A549 treated with RU486 at 1 μM for 4 hours (cell line): ENCODE measurements at places on chromosomes 13 and 19. TPM values are rescaled to one million over a fixed set of nuclear protein-coding genes. Genes with fewer than 3 reads are reported as not detected.

ATP4B gene
- not detected in 5 replicates for total RNA-seq

C1QTNF9 gene
- not detected in 5 replicates for total RNA-seq

NCR1 gene
- total RNA-seq = not detected in 5 replicates

ZNF888 gene
- total RNA-seq = 0.02 TPM in 1 of 5 replicates, not detected in the others

CERS4 gene
- total RNA-seq = 2.6 to 3.0 TPM (median 2.8 TPM) in 5 replicates

ZNF99 gene
- total RNA-seq = not detected in 5 replicates

HNRNPUL1 gene
- 289 to 322 TPM (median 318 TPM) in 5 replicates for total RNA-seq

ZNF610 gene
- 0.06 TPM in 1 of 5 replicates, not detected in the others for total RNA-seq

ETV2 gene
- 1.4 to 2.8 TPM (median 2.2 TPM) in 5 replicates for total RNA-seq

N4BP2L1 gene
- total RNA-seq = 0.29 to 0.88 TPM (median 0.57 TPM) in 5 replicates

ATP1A3 gene
- total RNA-seq = 3.5 to 5.7 TPM (median 5.1 TPM) in 5 replicates

CERS1 gene
- 3.2 to 5.8 TPM (median 4.9 TPM) in 5 replicates for total RNA-seq

KDELR1 gene
- total RNA-seq = 354 to 463 TPM (median 436 TPM) in 5 replicates

VAV1 gene
- total RNA-seq = 6.2 to 9.7 TPM (median 6.6 TPM) in 5 replicates

IQCN gene
- total RNA-seq = 0.32 to 0.49 TPM (median 0.40 TPM) in 5 replicates

ZSCAN4 gene
- not detected in 5 replicates for total RNA-seq

TNFRSF19 gene
- 1.5 to 3.8 TPM (median 3.1 TPM) in 5 replicates for total RNA-seq

SIGLEC12 gene
- not detected in 5 replicates for total RNA-seq

CCL25 gene
- total RNA-seq = not detected in 5 replicates

NRTN gene
- total RNA-seq = 0.37 to 0.89 TPM (median 0.58 TPM) in 5 replicates

ZNF266 gene
- total RNA-seq = 2.9 to 4.7 TPM (median 3.8 TPM) in 5 replicates

ZNF442 gene
- not detected in 5 replicates for total RNA-seq

CEACAM3 gene
- total RNA-seq = not detected in 5 replicates

ZNF708 gene
- total RNA-seq = 0.90 to 1.4 TPM (median 1.1 TPM) in 5 replicates

REEP6 gene
- total RNA-seq = 3.8 to 5.9 TPM (median 5.4 TPM) in 5 replicates

CCDC194 gene
- not detected in 5 replicates for total RNA-seq

NKG7 gene
- total RNA-seq = not detected in 5 replicates

USHBP1 gene
- not detected in 5 replicates for total RNA-seq

MEX3D gene
- total RNA-seq = 6.6 to 14.1 TPM (median 13.2 TPM) in 5 replicates

KRTDAP gene
- total RNA-seq = not detected in 5 replicates

FCHO1 gene
- 16.6 to 20.5 TPM (median 19.1 TPM) in 5 replicates for total RNA-seq

S1PR5 gene
- 2.0 to 3.0 TPM (median 2.5 TPM) in 5 replicates for total RNA-seq

FLT3 gene
- not detected in 5 replicates for total RNA-seq

ZNF534 gene
- total RNA-seq = not detected in 5 replicates

ATP11A gene
- 5.3 to 10.8 TPM (median 9.0 TPM) in 5 replicates for total RNA-seq

AP1M2 gene
- total RNA-seq = 28.1 to 60.3 TPM (median 41.5 TPM) in 5 replicates

TMPRSS9 gene
- total RNA-seq = not detected in 5 replicates

NLRP9 gene
- total RNA-seq = not detected in 5 replicates

CEACAM20 gene
- 0.05 to 0.14 TPM in 2 of 5 replicates, not detected in the others for total RNA-seq

PSG6 gene
- total RNA-seq = 0.18 to 0.26 TPM in 2 of 5 replicates, not detected in the others

KLK13 gene
- 0.15 to 0.29 TPM in 2 of 5 replicates, not detected in the others for total RNA-seq

ONECUT3 gene
- not detected in 5 replicates for total RNA-seq

PIP5K1C gene
- 7.8 to 13.2 TPM (median 11.5 TPM) in 5 replicates for total RNA-seq

RUBCNL gene
- total RNA-seq = 0.07 to 0.13 TPM in 2 of 5 replicates, not detected in the others
